T-helper 2 cell (primary cell): ENCODE measurements at places on chromosomes 11 and 22.

GRCh38 chr11:117671370-117671769 is 125.6 kb downstream of the DSCAML1 start:
- no peak for DNase-seq

DNA sequence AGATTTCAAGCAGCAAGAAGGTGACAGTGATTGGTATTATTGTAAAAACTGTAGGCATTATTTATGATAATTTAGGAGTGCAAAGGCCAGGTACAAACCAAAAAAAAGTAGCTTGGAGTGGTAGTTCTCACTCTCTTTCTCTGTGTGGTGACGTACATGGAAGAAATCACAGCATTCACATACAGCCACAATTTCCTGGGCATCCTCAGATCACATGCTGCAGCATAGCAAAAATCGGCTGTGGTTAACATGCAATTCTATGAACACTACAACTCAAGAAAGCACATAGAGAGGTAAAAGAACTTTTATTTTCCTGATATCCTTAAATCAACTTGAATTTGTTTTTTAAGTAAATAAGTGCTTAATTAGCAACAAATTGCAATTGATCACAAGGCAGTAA is 875.8 kb downstream of the DLG2 start:
- no peak for DNase-seq

DNA sequence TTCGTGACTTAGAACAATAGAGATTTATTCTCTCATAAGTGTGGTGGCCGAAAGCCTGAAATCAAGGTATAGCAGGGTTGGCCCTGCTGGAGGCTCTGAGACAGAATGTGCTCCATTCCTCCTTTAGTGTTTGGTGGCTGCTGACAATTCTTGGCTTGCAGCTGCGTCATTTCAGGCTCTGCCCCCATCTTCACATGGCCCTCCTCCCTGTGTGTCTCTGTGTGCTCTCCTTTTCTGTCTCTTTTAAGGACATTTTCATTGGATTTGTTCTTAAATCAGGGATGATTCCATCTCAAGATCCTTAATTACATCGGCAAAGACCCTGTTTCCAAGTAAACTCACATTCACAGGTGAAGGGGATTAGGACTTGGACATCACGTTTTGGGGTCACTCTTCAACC is 10.2 kb upstream of the APOL6 start:
- no peak for DNase-seq

DNA sequence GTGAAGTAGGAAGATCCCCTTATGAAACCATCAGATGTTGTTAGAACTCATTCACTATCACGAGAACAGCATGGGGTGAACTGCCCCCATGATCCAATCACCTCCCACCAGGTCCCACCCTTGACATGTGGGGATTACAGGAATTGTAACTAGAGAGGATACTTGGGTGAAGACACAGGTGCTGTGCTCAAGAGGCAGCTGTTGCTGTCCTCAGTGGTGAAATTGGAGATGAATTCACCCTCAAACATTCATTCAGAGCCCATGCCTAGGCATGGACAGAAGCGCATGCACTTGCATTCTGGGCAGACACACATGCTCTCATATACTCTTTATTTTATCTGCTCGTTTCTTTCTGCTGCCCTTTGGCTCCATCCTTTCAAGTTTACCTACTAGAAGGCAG is 385.0 kb downstream of the INSC start:
- no peak for DNase-seq

GRCh38 chr11:36357831-36358230 is 61.7 kb downstream of the PRR5L start:
- DNase-seq, result no peak
